ENCODE measurements at places on chromosomes 13 and 19.

GRCh38 chr13:77918391-77919245, at the start of gene EDNRB:
Gene EDNRB, minus strand, starts transcription at chr13:77918831. Its CDS starts 258 bp downstream, at chr13:77918573.
- DNase-seq, result no peak

DNA sequence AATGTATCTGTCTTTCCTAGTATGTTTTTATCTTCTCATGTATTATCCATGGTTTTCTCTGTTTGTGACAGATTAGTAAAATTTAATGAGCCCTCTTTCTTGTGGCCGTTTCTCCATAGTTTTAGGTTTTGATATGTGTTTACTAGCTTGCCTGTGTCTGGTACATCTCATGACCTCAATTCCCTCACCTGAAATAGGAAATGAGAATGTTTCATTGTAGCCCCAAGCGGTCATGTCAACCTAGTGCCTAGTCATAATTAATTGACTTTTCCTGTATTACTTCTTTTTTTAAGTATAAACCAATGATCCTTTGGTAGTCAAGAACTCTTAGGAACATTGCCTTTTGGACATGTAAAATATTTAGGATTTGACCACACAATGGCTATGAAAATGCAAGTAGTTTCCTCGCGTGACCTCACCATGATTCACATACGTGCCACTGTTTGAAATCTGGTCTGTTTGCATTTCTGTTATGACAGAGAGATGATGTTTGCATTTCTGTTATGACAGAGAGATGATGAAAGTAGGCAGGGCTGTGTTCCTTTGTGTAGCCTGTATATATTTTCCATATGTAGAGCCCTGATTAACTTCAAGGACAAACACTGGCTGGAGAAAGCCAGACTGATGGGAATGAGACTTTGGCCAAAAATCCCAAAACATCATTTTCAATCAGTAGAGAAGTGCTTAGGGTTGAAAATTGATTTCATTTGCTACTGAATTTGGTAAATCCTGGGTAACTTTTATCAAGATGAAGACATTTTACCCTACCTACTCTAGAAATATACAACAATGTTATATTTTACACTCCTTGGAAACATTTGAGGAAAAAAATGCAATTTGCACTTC, 104.8 kb downstream of the TNFRSF19 start:
- no peak for DNase-seq

GRCh38 chr19:28443361-28443760, 769.6 kb downstream of the UQCRFS1 start:
- DNase-seq, result no peak

- no peak for DNase-seq
Measured at GRCh38 chr19:15323496-15324235, 8.7 kb downstream of the BRD4 start.

Data from stimulated activated CD4-positive, alpha-beta T cell treated with anti-CD3 and anti-CD28 coated beads, Interleukin-2, amount 100 ng/mL, for 4 hours (primary cell).